ENCODE measurements at places on chromosomes 11 and 22. TPM values are rescaled to one million over a fixed set of nuclear protein-coding genes. Genes with fewer than 3 reads are reported as not detected.

The HPX gene
- 7.2 TPM for total RNA-seq

DNA sequence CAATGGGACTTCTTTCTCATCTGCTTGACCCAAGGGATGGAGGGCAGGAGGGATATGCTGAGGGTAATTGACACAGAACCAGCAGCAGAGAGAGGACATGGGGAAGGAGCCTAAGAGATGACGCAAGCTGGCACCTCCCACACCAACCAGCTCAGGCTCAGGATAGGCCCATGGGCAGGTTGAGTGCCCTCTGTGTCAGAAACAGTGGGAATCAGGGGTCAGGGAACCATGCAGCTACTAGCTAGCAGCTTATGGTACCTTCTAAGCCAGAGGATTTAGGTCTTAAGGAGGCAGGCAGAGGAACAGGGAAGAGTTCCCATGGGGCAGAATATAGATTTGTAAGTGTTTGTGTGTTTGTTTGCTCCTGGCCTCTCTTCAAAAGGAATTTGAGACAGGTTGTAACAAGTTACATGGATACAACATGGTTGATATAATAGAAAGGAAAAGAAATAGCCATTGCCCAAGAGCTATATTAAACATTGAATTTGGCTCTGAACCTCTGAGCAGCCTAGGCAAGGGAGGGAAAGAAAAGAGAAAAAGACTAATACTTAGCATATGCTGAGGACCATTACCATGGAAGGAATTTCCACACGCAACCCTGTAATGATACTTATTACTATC, 39.9 kb upstream of the NAV2 start:
- DNase-seq: no peak

DNA sequence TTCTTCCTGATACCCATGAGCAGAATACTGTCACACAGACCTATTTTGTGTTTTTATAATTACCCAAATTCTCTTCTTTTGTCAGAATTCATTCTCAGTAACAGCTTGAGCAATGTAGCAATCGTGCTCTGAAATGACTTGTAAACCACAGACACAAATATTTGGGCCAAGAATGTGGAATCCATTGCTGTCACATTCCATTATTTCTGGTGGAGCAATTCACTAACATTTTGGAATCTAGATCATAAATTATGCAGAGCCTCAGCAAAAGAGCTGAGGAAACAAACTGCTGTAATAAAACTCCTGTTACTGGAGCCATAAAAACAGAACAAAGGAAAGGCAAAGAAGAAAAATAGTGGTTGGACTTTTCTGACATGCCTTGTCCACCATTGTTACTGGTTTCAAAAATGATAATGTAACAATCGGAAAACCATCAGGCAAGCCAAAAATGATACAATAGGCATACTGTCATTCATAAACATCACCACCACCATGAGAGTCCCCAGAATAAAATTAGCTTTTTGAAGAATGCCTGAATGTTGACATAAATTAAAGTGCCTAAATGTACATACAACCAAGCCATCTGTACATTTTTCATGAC, 223.4 kb upstream of the PITPNB start:
- peak; percentile 48 for DNase-seq

- DNase-seq: no peak
Observed at GRCh38 chr11:94728541-94728940, 39.6 kb upstream of the AMOTL1 start.

DNA sequence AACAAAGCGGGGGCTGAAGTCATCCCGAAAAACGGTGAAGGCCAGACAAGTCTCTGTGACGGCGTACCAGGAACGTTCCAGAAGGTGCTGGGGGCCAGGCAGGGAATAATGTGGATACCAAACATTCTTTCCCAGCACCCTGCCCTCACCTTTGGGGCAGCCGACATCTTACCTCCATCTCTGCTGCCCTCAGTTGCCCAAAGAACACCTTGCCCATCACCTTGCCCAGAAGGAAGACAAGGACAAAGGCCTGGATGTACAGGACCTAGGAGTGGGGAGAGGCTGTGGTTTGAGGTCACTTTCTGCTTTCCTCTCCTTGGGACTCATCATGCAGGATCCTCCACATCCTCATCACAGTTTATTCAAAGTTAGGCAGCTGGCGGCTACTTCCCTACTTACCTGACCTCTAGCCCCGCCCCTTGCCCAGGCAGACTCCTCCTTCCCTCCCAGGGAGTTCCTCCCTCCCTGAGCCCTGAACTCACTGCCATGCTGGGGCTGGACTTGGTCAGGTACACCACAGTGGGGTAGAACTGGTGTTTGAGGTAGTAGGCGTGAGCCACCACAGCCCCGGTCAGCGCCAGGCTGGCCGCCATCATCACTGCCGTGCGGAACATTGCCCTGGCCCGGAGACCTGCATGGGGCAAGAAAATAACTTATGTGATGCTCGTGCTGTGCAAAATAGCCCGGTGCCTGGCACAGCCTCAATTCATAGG, 1.2 kb downstream of the SYVN1 start:
- no peak for DNase-seq
